ENCODE measurements at places on chromosomes 12 and 14.

DNA sequence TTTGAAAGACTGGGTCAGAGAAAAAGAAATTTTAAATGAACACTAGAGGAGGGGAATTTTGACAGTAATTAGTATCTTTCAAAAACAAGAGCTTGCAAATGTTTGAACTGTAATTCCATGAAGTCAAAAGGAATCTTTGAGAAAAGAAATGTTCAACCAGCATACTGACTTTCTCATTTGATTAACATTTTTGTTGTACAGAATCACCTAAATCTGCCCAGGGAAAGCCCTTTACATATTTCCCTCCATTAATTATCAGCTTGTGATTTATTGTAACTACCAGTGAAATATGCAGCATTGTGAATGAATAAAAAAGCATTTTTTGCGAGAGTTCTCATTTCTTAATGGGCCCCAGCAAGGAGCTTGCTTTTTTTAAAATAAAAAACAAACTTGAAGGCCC, 61.2 kb upstream of the CCDC91 start:
- DNase-seq = no peak

- no peak for DNase-seq
These were observed 157.0 kb upstream of the CPNE8 start for GRCh38 chr12:39062266-39062996.

GRCh38 chr14:92014040-92014439, 25.8 kb downstream of the TRIP11 start:
- DNase-seq = no peak

GRCh38 chr12:46744283-46744682, 81.5 kb downstream of the SLC38A4 start:
- no peak for DNase-seq

DNA sequence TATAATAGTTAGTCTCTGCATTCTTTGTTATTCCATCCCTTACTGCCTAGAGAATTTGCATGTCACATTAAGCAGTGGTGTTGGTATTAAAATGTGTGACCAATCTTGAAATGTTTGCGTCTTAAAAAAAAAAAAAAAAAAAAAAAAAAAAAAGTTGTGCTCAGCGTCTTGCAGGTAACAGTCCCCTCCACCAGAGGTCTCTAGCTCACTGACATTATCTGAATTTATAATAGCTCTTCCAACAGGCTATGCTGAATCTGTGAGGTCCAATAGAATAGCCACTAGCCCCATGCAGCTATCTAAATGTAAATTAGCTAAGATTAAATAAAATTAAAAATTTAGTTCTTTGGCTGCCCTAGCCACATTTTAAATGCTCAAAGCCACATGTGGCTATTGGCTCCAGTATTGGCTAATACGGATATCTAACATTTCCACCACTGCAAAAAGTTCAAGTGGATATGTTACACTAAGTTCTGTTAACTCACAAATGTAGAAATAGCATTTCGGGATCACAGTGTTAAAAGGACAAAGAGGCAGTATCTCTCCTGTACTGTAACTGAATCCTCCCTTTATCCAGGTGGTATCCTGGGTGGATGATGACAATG, 28.7 kb downstream of the NKX2-8 start:
- DNase-seq = no peak

GRCh38 chr14:63276492-63277342, 42.0 kb downstream of the GPHB5 start:
- no peak for DNase-seq

GRCh38 chr12:22543246-22544037, 900 bp downstream of the C2CD5 start:
- DNase-seq = peak; percentile 13

- no peak for DNase-seq
These were observed 189.0 kb downstream of the FOXA1 start for GRCh38 chr14:37406095-37406494.

- DNase-seq = no peak
These were observed 272.6 kb downstream of the PRKD1 start for GRCh38 chr14:29654901-29655550.

DNA sequence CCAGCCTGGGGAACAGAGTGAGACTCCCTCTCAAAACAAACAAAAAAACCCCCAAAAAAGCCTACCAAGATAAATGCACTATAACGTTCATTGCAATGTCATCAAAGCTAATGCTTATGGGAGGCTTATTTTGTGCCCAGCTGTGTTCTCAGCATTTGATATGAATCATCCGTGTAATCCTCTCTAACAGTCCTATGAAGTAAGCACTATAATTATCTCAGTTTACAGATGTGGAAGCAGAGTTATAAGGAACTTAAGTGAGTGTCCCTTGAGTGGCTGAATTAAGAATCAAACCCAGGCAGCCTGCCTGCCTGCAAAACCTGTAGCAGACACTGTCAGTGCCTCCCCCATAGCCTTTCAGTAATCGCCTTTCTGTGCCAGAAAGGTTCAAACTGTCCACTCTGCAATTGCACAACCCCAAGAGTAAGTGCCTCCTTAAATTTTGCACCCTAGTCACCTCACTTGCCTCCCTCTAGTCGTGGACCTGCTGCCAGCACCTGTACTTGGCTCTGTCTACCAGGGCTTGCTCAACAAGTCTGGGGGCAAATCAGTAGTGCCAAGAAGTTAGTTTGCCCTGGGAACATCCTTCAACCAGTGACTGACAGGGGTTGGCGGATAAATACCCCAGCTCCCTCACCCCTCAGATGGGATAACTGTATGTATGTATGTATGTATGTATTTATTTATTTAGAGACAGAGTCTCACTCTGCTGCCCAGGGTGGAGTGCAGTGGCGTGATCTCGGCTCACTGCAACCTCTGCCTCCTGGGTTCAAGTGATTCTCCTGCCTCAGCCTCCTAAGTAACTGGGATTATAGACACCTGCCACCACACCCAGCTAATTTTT, 23.8 kb upstream of the PPP1CC start:
- no peak for DNase-seq

- DNase-seq = peak; percentile 72
These were observed at the start of gene SLC2A3 for GRCh38 chr12:7935590-7936581. TSS of gene SLC2A3 (minus strand) at chr12:7936187. CDS start at chr12:7936034, 153 bp downstream.

DNA sequence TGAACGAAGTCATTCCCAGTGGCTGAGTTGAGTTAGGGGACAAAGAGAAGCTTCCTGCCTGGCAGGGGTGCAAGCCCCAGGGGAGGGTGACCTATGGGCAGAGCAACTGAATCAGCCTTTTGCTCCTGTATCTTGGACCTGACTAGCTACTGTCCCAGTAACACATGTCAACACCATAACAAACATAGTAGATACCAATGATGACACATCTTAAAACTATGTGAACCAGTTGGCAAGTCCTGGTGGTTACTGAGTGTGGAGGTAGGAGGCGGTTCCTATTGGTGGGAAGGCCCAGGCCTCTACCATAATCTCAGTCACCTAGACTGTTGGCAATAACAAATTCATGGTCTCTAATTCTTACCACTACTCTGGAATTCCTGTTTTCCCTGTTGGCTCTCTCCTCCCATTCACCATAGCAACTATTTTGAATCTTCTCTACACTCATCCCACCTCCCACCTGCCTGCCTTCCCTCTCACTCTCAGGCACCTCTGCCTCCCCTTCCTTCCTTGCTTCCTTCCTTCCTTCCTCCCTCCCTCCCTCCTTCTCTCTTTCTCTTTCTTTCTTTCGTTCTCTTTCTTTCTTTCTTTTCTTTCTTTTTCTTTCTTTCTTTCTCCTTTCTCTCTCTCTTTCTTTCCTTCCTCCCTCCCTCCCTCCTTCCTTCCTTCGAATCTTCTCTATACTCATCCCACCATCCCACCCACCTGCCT, 8.1 kb upstream of the P2RX7 start:
- no peak for DNase-seq

DNA sequence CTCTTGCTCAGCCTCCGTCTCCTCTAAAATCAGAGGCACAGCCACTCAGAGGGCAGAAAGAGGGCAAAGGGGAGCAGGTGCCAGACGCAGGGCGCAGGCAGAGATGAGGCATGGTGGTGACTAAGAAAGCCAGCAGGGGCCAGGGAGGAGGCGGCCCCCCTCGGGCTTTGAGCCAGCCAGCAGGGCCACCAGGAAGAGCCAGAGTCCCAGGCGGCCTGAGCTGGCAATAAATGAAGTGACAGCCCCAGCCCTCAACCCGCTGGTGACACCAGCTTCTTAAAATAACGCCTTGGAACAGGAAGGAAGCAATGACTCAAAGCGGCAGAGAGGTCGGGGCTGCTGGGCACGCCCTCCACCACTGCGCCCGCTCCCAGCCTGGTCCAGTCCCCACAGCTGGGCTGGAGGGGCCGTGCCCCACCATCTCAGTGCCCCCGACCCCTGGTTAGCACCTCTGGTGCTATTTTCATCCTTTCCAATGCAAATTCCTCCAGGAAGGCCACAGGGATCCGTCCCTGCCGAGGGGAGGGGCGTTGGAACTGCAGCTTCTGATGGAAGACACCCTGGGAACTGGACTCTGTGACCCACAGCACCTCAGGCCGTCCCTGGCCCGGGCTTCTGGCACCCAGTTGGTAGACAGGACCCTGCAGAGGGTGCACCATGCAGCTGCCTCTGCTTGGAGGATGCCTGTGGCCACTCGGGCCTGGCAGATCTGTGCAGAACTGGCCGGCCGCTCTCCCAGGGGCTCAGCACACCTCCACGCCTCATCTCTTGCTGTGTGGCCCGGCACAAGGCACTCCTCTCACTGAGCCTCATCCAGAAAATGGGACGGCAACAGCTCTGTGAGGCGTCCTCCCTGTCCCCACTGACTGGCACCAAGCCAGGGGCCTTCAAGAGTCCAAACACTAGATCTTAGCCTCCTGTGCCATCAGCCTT, 113.7 kb downstream of the NCOR2 start:
- peak; percentile 71 for DNase-seq

DNA sequence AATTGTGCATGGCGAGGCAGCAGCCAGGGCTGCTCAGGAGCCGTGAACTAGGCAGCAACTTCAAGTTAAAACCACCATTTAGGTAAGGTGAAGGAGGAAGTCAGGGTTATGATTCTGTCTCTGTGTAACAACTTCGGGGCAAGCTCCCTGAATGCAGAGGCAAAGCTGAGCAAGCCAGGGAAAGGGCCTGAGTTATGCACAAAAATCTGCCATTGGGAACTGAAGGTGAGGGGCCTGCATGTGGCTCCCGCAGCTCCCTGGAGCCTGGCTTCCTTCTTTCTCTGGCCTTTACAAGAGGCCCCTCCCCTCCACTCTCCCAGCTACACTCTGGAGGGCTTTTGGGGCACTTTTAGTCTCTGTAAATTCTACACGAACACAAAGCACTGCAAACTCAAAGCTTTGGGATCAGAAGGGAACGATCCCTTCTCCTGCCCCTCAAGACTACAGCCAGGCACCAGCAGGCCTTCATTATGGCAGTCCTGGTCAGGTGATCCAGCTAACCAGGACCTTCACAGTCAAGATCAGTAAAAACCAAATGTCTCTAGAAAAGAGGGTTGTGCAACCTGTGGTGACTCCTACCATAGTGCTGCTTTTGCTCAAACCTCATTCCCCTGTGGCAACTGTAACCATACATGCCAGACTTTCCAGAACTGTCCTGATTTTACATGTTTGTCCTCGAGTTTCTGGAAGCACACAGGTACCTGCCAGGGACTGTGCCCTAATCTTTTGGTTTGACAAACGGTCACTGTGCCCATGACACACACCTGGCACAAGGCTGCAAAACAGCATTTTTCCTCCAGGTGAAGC, 67.2 kb upstream of the PTGR2 start:
- no peak for DNase-seq

DNA sequence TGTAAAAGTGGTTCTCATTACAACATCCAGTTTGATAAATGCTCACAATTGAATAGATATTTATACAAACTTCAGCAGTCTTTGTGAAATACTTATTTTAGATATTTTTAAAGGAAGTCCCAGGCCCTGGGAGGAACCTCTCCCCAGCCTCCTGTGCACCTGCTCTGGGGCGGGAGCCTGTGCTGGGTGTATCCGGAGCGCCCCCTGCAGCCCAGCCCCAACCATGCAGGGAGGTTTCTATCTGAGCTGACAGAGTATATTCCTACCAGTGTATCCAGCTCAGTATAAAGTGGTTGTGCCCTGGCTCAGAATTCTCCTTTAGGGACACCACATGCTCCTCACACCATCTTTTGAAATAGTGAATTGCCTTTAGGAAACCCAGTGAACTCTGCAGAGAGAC, 851.8 kb downstream of the TMEM121 start:
- no peak for DNase-seq

All from T-cell (primary cell).